Right atrium auricular region (tissue), 2 donors: ENCODE measurements at places on chromosomes 5 and 9. TPM values are rescaled to one million over a fixed set of nuclear protein-coding genes. Genes with fewer than 3 reads are reported as not detected.

The HOMER1 gene
- total RNA-seq = 31.4 TPM

- H3K27ac ChIP-seq = no peak overlapping the region
- DNase-seq = no peak
- H3K27me3 ChIP-seq = no peaks in the 10 kb centered on the region
- no peaks in the 10 kb centered on the region for H3K36me3 ChIP-seq
Measured at GRCh38 chr9:9337129-9337528, 1275.7 kb downstream of the PTPRD start.

- no peak overlapping the region for H3K27ac ChIP-seq
- no peaks in the 10 kb centered on the region for H3K36me3 ChIP-seq
- H3K4me1 ChIP-seq = peaks cover 13% of the 10 kb centered on the region
- no peak overlapping the region for H3K4me3 ChIP-seq
Measured at GRCh38 chr5:30878296-30878695, 315.2 kb upstream of the CDH6 start.

The ARID3C gene
- not detected for total RNA-seq

The KCNN2 gene
- 22.4 TPM for total RNA-seq

DNA sequence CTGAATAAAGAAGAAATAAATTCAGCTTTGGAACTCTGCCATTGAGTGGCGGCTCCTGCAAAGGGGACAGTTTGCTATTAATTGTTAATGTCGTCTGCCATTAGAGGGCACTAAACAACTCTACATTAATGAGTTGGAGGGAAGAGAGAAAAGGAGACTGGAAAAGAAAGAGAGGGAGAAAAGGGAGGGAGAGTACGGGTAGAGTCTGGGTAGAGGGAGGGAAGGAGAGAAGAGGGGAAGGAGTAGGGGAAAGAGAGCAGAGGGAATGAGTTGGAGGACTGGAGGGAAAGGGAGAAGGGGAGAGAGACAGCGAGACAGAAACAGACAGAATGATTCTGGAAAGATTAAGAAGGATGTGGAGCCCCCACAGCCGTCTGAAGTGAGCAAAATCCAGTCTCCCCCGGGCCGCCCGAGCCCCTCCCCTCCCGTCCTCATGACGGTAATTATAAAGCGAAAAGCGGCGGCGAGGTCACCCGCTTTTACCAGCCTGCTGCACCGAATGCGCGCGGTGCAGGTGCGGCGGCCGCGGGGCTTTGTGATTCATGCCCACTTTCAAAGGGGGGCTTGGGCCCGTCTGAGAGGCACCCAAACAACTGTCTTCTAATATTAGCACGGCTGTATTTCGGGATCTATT, 1.9 kb upstream of the FST start:
- H3K4me3 ChIP-seq = peak overlapping the region; percentile 48
- no peaks in the 10 kb centered on the region for H3K4me1 ChIP-seq

The TAF9 gene
- total RNA-seq = 41.5 TPM

GRCh38 chr9:122071715-122072114, 21.4 kb downstream of the TTLL11 start:
- no peaks in the 10 kb centered on the region for H3K36me3 ChIP-seq
- H3K4me3 ChIP-seq = no peak overlapping the region
- H3K4me1 ChIP-seq = peaks cover 12% of the 10 kb centered on the region
- no peaks in the 10 kb centered on the region for H3K27me3 ChIP-seq
- no peak for DNase-seq

DNA sequence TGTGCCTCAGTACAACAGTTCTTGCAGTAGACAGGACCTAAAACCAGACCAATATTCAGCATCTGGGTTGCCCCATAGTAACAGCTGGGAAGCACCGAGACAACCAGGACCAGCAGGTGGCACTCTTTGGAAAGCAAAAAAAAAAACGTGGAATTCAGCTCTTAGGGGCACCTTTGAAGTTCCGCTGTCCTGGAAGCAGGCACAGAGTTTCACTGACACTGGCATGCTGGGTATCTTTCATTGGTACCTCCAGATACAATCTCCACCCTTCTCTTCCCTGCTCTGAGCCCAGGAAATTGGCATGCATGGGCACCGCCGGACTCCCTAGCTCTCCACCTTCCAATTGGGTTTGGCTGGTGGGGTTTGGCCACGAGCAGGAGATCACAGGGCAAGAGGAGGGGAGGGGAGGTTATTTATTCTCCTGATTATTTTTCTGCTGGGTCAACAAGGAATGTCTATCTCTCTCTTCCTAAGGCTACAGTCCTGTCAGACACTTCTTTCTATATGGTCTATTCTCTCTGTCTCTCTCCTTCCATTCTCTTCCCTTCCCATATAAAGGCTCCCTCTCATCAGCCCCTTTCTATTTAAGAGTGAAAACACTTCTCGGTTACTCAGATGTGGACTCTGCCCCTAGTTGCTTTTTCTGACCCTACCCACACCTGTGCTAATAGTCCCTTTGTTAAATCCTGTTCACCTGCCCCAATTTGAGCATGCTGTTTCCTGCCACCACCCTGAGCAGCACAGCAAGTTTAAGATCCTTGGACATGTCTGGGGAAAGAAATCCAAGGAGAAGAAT, 1.9 kb upstream of the IDNK start:
- no peak for DNase-seq
- no peaks in the 10 kb centered on the region for H3K4me1 ChIP-seq
- no peak overlapping the region for H3K27ac ChIP-seq

The PAPPA gene
- total RNA-seq = 5.7 TPM

The HDHD3 gene
- 20.0 TPM for total RNA-seq

The SPINK6 gene
- total RNA-seq = not detected

- no peaks in the 10 kb centered on the region for H3K27me3 ChIP-seq
- H3K27ac ChIP-seq = no peak overlapping the region
- no peaks in the 10 kb centered on the region for H3K36me3 ChIP-seq
- H3K4me1 ChIP-seq = no peaks in the 10 kb centered on the region
- no peak for DNase-seq
Measured at GRCh38 chr5:118919016-118919415, 69.3 kb downstream of the DTWD2 start.

DNA sequence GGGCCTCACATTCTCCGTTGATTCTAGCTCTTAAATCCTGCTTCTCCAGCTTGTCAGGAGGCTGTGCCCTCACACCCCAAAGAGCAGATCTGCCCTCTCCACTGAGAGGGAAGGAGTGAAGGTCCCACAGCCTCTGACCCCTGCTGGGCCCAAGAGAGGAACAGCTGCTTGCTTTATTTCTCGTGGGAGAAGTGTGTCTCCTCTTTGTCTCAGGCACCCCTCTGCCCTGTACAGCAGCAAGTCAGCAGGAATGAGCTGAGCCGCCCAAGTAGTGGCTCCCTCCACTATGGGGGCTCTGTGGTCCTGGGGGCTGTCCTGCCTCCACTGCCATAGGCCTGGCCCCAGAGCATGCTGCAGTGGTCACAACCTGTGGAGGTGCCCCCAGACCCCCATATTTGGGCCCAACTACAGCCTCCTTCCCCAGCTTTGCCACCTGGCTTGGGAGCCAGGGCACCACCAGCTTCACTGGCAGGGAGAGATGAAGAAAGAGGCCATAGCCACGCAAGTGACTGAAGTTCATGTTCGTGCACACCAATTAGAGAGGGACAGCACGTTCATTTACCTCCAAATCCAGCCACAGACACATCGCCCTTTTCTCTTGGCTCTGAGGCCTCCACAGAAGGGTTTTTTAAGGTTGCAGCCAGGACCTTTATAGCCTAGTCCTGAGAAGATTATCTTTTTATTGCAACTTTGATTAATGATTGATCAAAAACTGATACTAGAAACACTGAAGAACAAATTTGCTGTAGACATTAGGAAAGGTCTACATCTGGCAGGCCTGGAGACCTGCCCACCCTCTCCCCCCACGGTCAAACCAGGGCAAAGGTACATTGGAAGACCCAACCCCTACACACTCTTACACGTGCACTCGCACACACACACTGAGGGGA, 27.5 kb downstream of the IRF1 start:
- no peaks in the 10 kb centered on the region for H3K27me3 ChIP-seq
- H3K36me3 ChIP-seq = peaks cover 5% of the 10 kb centered on the region
- no peak for DNase-seq
- no peak overlapping the region for H3K4me3 ChIP-seq
- no peak overlapping the region for H3K27ac ChIP-seq

The DUSP1 gene
- total RNA-seq = 804 TPM

The PCDHGA7 gene
- 6.1 TPM for total RNA-seq
